ENCODE measurements at places on chromosomes 11 and 22.

- no peak for DNase-seq
Observed at GRCh38 chr11:64713016-64713707, 9.8 kb downstream of the NRXN2 start.

- no peak for DNase-seq
Observed at GRCh38 chr22:27228771-27229170, 571.4 kb downstream of the MIAT start.

- DNase-seq: no peak
Observed at GRCh38 chr11:120775986-120776951, 247.6 kb upstream of the TBCEL start.

GRCh38 chr11:62712861-62713260 is 5.4 kb downstream of the GNG3 start:
- no peak for DNase-seq

GRCh38 chr11:62500650-62501030 is 46.0 kb downstream of the AHNAK start:
- no peak for DNase-seq

- no peak for DNase-seq
Observed at GRCh38 chr11:74412321-74412720, 14.1 kb upstream of the PGM2L1 start.

GRCh38 chr11:47998733-47999359 is 18.5 kb downstream of the PTPRJ start:
- no peak for DNase-seq

- no peak for DNase-seq
Observed at GRCh38 chr11:67010296-67010905, 12.5 kb upstream of the SYT12 start.

DNA sequence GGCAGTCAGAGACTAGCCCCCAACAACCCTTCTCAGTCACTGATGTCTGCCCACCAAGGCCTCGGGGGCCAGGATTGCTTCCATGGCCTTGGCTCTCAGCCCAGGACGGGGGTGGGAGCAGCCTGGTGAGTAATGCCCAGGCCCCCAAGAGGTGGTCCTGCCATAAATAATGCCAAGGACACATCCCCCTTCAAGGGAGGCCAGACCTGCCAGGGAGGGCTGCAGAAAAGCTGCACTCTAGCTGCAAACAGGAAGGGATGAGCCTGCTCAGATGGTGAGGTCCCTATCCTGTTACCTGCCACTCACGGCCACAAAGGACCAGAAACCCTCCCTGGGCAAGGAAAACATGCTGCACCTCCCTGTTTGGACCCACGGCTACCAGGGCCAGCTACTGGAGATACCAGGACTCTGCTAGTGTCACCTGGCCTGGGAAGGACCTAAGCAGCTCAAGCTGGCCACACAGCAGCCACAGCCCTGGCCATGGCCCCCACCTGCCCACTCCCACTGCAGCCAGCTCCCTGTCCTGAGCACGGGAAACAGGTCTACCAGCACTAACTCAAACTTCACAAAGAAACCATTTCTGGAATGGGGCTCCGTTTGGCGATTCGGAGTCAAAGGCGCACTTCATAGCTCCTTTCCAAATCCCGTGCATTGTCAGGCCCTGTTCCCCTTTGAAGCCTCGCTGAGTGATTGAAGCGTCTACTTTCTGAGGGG is 12.1 kb downstream of the GNB1L start:
- DNase-seq: no peak

DNA sequence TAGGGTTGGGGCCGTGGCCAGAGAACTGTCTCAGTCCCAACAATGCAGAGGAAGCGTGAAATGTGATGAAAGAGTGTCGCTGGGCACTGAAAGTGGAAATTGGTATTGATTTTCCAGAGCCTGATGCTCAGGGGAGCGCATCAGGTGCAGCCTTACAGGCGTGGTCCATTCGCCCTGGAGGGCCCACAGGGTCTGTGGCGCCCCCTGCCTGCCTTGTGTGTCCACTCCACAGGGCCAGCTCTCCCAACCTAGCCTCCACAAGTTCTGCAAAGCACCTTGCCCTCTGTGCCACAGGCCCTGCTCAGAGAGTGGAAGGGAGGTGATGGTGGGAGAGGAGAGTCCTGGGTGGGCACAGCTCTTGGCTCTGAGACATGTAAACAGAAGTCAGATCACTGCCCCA is 54.9 kb upstream of the LMO1 start:
- DNase-seq: no peak

GRCh38 chr11:12900496-12900895 is 108.6 kb upstream of the RASSF10 start:
- peak; percentile 96 for DNase-seq

GRCh38 chr11:65863889-65864705 is 3.9 kb downstream of the MUS81 start:
- no peak for DNase-seq

DNA sequence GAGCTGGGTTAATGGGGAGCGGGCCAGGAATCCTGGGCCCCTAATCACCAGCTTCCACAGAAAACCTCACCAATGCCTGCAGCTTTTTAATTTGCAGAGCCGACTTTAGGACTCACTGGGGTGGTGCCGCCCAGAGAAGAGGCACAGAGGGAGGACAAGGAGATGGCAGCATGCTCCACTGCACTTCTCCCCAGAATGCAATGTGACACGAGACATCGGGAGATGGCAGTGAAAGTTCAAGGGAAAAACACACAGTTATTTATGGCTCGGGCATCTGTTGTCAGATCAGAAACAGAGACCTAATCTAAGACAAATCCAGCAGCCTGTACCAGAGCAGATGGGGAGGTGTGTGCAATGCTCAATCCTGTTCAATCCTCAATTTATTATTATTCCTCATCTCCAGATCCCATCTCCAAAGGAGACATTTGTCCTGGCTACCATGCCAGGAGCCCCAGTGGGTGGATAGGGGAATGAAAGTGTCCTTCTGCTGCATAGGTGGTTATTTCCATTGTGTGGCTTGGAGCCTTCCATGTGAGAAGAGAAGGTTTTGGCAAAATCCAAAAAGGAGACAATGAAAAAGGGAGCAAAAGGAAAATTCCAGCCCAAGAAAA is 250.0 kb downstream of the NXPE2 start:
- no peak for DNase-seq

GRCh38 chr22:43707648-43708047 is 104.5 kb downstream of the EFCAB6 start:
- DNase-seq: no peak

DNA sequence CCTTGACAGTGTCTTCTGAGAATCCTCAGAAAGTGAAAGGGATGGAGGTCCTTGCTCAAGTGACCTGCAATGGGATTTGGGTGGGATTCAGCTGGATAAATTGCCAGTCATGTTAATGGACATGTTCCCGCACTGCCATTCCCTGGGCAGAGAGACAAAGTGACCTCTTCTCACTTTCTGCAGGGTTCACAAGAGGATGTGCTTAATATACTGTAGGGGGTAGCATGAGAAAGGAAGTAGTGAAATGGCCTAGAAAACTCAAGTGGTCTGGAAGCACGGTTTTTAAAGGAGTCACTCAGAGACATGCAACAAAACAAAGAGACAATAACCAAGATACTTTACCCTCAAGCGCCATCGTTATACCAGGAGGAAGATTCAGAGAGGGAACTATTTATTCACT is 70.2 kb downstream of the NELL1 start:
- DNase-seq: no peak

All from NCI-H226 (cell line).